ENCODE measurements at places on chromosomes 13 and 19.

DNA sequence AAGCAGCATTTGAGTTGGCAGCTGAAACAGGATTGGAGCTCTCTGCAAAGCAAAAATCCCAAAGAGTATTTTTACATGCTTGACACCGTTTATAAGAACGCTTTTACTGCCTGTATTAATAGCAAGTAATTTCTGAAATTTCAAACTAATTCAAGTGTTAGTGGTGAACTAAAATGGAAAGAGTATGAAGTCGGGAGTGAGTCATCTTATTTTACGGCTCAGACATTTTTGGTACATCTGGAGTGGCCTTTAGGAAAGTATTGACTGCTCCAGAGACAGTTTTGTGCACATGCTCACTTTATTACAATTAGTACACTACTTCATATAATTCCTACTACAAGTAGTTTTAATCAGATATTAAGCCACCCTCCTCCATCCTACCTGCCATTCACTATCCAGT, 167.4 kb downstream of the SLITRK6 start:
- DNase-seq, result no peak

DNA sequence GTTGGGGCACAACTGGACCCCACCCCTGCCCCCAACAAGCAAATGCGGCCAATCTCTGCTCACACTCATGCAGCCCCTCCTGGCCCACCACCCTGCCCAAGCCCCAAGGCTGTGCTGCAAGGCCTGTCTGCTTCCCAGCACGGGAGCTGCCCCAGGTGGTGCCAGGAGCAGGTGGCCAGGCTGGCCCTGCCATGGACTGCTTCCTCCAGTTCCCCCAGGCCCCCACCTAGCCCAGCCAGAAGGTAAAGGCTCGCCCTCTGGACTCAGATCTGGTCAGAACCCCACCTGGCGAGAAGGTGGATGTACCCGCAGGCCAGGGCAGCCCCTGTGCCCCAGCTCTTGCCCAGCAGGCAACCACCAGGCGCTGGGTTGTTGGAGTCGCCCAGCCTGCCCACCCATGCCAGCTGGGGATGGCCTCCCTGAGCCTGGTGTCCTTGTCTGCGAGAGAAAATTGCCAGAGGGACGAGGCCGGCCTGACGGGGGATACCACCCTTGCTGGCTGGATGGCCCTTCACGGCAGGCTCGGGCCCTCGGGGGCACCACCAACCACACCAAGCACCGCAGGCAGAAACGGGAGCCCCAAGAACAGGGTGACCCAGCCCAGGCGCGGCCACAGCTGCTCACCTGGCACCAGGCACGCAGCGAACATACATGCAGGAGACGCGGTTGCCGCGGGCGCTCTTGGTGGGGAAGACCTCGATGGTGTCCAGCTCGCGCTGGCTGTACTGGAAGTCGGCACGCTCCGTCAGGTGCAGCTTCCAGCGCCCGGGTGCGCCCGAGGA, 4.5 kb downstream of the ABHD17A start:
- no peak for DNase-seq

DNA sequence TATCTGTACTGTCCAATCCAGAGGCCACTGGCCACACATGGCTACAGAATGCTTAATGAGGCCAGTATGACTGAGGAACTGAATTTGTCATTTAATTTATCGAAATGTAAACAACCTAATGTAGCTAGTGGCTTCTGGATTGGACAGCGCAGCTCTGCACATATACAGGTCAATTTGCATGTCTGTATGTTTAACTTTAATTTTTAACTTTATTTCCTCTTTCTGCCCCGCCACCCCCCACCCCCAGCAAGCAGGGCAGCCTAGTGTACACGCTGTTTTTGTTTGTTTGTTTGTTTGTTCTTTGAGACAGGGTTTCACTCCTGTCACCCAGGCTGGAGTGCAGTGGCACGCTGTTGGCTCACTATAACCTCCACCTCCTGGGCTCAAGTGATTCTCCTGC, 15.5 kb downstream of the ZSWIM9 start:
- DNase-seq, result no peak

GRCh38 chr13:100767192-100767591, 92.6 kb upstream of the TMTC4 start:
- DNase-seq, result no peak

DNA sequence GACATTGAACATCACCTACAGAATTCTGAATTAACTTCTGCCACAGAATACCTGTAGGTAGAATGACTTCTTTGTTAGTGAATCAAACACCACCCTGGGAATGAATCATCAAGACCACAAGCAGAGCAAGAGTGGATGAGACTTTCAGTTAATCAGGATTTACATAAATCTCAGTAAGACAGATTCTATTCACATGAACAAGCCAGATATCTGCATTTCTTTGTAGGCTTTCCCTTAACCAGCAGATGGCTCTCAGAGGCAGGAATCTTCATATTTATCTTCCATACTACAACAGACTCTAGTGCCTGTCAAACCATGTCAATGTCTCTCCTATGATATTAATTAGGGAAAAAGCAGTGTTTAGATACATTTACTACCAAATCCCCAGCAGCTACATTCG, 412.1 kb downstream of the KLF12 start:
- DNase-seq, result no peak

GRCh38 chr19:13095934-13096927, 6.4 kb downstream of the LYL1 start:
- no peak for DNase-seq

DNA sequence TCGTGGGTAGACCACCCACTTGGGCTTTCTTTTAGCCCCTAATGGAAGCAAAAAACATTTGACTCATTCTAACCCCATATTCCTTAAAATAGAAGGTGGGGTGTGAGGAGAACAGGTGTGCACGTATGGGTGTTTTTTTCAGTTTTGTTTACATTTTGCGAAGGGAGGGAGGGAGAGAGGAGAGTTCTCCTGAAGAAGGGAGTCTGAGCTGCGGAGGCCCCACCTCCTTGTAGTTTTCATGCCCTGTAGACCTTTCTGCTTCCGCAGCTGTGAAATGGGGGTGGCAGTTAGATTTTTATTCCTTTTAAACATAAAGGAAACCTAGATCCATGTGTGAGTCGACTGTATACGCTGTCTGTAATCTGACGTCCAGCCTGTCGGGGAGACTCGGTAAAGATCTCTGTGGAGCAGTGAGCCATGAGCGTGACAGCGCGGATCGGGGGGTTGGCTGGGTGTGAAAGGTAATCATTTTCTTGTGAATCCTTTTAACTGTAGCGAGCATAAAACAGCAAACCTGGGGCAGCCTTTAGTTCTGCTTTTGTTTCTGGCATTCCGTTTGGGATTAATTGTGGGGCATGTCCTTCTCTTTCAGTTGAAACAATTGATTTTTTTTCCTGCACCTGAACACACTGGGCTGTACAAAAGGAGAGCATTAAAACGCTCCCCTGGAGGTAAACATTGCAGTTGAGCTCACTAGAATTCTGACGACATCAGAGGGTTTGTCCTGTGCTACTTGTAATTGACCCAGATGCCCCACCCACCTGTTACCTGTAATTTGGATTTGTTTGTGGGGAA, 2.3 kb downstream of the UPF1 start:
- DNase-seq, result no peak

GRCh38 chr13:112963641-112964040, 5.4 kb upstream of the MCF2L start:
- no peak for DNase-seq

- no peak for DNase-seq
Measured at GRCh38 chr13:94224670-94225069, 254.8 kb downstream of the DCT start.

GRCh38 chr13:60645676-60646075, 248.7 kb downstream of the TDRD3 start:
- DNase-seq, result no peak

DNA sequence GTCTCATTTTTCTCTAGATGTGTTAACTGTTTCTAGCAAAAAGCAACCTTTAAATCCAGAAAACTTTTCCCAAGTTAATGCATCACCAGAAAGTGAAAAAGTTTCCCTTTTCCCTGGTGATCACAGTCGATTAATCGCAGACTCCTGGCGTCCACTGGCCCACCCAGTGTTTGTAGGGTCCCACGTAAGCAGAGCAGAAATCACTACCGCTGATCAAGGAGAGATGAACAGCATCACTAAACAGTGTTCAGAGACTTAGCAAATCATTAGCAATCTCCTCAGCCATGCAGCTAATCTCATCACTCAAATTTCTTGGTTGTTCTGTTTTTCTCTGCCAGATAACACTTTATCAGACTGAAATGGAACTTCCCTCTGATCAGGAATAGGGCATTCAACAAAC, 184.2 kb downstream of the EFNB2 start:
- no peak for DNase-seq

- DNase-seq, result no peak
Measured at GRCh38 chr13:33366469-33367062, 81.0 kb upstream of the STARD13 start.

DNA sequence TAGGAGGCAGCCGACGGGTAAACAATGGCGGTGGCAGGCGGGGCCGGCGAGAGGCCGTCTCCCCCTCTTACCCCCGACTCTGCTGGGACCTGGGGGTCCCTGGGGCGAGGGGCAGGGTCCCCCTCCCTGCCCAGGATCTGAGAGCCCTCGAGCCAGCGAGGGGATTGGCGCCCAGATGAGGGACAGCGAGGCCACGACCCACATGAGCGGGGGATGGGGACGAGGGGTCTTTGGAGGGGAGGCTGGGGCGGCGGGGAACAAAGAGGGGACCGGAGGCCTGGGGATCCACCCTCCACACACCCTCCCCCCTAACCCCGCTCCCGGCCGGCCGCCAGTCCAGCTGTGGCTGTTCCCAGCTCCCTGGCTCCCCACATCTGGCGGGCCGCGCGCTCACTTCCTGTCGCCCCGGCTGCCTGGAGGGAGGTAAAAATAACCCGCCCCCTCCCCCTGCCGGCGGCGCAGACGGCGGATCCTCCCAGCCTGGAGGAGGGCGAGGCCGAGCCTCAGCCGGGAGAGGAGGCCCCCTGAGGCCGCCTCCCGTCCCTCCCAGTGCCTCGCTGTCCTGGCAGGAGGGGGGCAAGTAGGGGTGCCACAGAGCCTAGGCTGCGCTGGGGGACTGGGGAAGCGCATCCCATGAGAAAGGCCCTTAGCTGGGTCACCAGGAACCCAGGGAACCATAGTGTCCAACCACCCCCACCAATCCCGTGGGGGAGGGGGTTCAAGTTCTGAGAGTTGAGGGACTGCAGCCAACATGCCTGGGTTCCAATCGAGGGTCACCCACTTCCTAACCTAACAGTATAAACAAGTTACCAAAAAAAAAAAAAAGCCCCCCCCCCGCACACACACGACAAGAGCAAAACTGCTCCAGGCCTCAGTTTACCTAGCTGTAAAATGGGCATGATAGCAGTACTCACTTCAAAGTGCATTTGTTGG, 29.3 kb upstream of the NANOS3 start:
- DNase-seq, result peak; percentile 87

GRCh38 chr13:90201676-90202460, 1145.6 kb upstream of the MIR17HG start:
- no peak for DNase-seq

DNA sequence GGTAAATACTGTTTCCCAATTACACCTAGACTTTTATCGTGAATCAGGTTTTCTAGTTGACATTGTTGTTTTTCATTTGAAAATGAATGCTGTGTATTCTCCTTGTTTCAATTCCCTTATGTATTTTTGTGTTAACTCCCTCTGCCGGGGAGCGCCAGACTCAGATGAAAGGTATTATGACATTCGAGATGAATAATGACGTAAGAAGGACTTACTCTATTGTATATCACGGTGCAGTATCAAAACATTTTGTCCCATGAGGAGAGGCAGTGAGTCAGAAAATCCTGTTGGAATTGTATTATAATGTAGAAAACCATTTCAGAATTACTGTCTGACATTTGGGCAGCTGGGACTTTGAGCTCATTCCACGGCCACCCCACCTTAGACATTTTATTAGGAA, 61.6 kb downstream of the LRCH1 start:
- DNase-seq, result no peak

- DNase-seq, result no peak
Measured at GRCh38 chr13:67408798-67409197, 178.7 kb upstream of the PCDH9 start.

DNA sequence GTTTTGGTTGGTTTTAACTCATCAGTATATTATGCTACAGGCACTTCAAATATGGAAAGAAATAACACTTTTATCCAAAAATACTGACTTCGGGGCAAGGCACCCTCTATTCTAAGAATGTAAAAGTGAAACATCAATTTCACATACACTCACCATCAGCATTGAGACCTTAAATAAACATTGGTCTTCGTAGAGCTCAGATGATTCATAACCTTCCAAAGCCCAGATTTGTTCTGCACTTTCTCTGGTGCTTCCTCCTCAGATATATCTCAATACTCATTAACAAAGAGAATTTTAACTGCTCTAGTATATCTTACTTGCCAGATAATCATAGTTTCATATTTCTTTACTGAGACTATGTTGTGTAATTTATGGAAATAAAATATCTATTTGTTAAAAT, 794.3 kb downstream of the LIG4 start:
- DNase-seq, result no peak

- no peak for DNase-seq
Measured at GRCh38 chr19:33469171-33470039, 52.2 kb downstream of the PEPD start.

DNA sequence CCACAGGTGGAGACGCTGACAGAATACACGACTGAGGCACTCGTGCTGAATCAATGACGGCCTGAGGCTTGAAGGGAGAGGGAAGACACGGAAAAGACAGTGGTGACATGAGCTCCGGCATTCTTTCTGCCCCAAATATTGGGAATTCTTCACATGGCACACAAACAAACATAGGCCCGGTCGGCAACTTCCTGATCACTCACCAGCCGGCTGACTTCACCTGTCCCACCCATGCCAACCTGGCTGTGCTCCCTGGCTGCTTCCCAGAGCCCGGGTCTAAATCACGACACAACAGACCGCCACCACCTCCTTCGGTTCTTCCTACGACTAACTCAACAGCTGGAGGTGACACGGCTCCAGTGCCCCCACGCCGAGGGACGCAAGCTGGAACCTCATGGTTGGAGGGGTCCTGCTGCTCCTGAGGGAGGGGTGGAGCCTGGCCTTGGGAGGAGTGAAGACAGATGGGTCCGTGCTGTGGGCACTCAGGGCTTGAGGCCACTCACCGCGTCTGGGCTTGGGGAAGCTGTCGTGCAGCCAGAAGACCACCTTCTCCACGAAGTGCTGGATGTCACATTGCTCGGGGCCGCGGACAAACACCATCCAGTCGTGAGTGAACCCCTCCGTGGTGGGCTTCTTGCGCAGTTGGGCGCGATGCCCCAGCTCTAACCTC, 9.6 kb downstream of the MLLT1 start:
- no peak for DNase-seq

DNA sequence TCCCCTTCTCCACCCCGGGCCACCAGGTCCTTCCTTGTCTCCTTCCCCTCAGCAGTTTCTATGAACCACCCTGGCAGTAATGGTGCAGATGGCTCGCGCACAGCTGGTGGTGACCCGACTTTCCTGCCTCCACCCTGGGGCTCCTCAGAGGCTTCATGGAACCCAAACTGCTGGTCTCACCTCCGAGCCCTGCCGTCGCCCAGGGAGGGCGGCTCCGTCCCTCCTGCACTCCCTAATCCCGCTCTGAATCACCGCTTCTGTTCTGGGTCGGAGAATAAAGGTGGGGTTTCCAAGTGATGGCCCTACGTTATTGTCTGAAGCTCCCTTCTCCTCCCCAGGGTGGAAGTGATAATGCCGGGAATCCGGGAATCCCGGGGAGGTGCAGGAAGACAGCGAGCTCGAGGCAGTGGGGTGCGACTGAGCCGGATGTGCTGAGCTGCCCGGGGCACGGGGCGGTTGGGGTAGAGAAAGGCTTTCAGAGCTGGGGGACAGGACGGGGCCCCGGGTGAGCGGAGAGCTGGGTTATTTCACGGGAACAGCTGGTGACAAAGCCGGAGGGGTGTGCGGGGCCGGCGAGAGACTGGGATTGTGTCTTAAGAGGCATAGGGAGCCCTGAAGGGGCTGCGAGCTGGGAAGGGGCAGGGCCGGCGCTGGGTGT, 711 bp downstream of the FUT2 start:
- DNase-seq, result no peak

All from activated CD4-positive, alpha-beta T cell treated with anti-CD3 and anti-CD28 coated beads, Interleukin-2, amount 50 U/mL, for 1 hour (primary cell).